Renal pelvis (tissue), 12 donors: ENCODE measurements at places on chromosomes 1 and 21. TPM values are rescaled to one million over a fixed set of nuclear protein-coding genes. Genes with fewer than 3 reads are reported as not detected.

HTR1D gene
- 0.28 TPM for polyA plus RNA-seq

- DNase-seq: no peak
These were observed 44.7 kb upstream of the CASZ1 start for GRCh38 chr1:10841118-10841517.

FCMR gene
- polyA plus RNA-seq: 2.2 TPM

GRCh38 chr1:200668514-200669313 is 993 bp downstream of the DDX59 start:
- DNase-seq: no peak

DNA sequence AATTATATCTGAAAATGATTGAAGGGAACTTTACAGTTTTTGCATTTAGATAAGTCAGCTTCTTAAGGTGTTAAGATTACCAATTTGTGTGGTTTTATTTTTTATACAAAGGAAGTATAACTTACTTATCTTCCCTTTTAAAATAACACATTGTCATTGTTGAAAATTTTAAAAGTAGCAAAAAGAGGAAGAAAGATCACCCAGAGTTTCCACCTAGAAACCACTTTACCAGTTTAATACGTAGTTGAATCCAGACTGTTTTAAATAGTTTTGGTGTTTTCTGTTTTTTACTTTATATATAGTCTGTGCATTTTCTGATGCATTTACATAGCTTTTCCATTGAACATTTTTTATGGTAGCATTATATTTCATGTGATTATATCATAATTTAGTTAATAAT is 6.1 kb downstream of the CCDC18 start:
- DNase-seq: no peak

- DNase-seq: no peak
These were observed 199.3 kb upstream of the TMEM51 start for GRCh38 chr1:14954210-14954609.

GJB3 gene
- polyA plus RNA-seq: 0.26 TPM

- DNase-seq: no peak
These were observed 35.2 kb upstream of the PLA2G4A start for GRCh38 chr1:186793582-186793927.

GRCh38 chr1:172781513-172782140 is 122.7 kb downstream of the FASLG start:
- no peak for DNase-seq

GRCh38 chr1:100661176-100661575 is 58.4 kb upstream of the VCAM1 start:
- no peak for DNase-seq

CCT3 gene
- polyA plus RNA-seq: 363 TPM
